Chondrocyte (in vitro differentiated cells): ENCODE measurements at places on chromosomes 16 and 17. TPM values are rescaled to one million over a fixed set of nuclear protein-coding genes. Genes with fewer than 3 reads are reported as not detected.

ACAP1 gene
- total RNA-seq, result 2.9 to 6.8 TPM (median 3.7 TPM) in 3 replicates

HIGD1B gene
- total RNA-seq, result 0.82 to 0.97 TPM in 2 of 3 replicates, not detected in the other

NPIPB2 gene
- total RNA-seq, result 5.9 to 11.9 TPM (median 6.2 TPM) in 3 replicates

EVPLL gene
- not detected in 3 replicates for total RNA-seq

CD300E gene
- not detected in 3 replicates for total RNA-seq

SLFN12 gene
- 10.5 to 19.2 TPM (median 13.1 TPM) in 3 replicates for total RNA-seq

CSH2 gene
- 6.9 TPM in 1 of 3 replicates, not detected in the others for total RNA-seq

KRT25 gene
- total RNA-seq, result not detected in 3 replicates

SOX8 gene
- total RNA-seq, result 0.10 to 0.15 TPM (median 0.15 TPM) in 3 replicates

STX8 gene
- total RNA-seq, result 50.6 to 64.4 TPM (median 55.7 TPM) in 3 replicates

PRKCB gene
- not detected in 3 replicates for total RNA-seq

SHBG gene
- 0.67 to 1.2 TPM (median 0.92 TPM) in 3 replicates for total RNA-seq

GRCh38 chr16:11158018-11158417 is 98.0 kb downstream of the SOCS1 start:
- DNase-seq, result peak; percentile 17

DNA sequence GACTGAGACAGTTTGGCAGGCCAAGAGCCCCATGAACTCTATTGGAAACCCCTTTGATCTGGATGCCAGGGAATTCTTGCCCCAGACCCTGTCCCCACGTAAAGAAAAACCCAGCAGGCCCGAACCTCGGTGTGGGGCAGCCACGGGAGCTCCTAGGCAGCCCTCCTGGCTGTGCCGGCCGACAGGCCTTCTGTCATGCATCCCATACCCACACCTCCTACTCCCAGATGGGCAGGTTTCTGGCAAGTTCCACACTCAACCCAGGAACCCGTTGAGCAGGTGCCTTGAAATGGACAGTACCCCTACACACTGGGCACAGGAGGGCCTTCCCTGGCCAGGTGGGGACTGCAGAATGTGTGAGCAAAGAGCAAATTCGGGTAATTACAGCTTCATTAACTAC is 23.6 kb upstream of the ATP2C2 start:
- no peak for DNase-seq

DNA sequence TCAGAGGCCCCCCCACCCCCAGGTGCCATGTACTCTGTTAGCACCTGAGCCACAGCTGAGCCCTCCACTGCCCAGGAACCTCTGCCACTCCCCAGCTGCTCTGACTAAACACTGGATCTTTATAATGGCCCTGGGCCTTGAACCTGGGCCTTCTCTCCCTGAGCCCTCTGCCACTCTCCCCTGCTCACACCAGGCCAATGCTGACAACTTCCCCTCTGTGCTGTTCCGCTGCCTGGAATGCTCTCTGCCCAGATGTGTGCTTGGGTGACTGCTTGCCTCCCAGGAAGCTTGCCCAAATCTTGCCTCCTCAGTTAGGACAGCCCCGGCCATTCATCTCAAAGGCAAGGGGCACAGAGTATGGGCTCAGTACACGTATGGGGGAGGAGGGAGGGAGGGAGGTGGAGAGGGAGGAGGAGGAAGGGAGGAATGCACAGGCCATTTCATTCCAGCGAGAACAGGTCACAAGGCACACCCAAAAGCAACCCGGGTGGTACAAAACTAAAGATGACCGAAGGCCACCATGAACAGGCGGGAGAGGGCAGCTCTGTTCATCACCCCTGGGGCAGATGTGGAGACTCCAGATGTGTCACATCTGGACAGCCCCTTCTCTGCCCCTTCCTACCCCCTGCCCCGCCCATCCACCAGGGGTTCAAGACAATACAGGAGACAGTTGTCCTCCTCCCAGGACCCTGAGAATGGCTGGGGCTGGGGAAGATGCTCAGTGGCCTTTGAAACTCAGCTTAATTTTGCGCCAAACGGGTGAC is 15.3 kb upstream of the TNFRSF13B start:
- no peak for DNase-seq

DNA sequence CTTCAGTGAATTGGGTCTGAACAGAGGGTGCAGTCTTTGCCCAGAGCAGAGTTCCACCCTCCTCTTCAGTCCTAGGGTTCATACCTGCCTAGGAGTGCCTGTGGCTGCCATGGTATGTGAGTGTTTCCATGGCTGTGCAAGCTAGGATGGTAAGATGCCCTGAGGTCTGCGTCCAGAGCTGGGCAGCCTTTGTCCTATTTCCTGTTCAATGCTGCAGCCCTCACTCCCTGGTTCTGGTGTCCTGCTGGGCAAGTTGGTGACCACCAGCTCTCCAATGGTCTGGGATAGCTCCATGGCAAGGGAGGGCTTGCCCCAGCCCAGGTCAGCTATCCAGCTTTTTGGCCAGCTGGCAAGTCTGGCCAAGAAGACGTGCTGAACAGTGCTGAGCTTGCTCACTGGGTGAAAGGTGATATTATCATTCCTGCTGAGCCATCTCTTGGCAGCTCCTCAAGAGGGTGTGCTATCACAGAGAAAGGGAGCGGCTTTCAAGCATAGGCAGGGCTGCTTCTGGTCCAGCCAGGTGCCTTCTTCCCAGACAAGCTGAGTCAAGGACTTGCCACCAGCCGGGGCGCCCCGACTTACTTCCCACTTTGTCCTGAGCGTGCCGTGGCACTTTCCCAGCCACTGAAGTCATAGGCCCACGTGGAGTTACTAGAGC is 13.0 kb upstream of the NFATC3 start:
- DNase-seq, result peak; percentile 69

DNA sequence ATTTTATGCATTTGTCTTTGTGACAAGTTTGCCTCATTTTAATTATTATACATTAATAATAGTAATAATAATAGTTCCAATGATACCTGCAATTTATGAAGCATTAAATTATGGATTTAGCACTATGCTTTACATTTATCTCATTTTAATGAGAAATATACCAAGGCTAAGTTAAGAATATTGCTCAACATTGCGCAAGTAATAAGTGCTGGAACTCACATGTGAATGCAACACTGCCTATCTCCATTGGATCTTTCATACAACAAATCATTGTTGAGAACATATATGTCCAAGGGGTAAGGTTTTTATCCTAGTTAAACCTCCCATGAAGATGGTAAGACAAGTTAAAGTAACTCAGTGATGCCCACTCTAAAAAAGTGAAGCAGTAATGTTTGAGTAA is 703.7 kb upstream of the SOX9 start:
- DNase-seq, result no peak

DNA sequence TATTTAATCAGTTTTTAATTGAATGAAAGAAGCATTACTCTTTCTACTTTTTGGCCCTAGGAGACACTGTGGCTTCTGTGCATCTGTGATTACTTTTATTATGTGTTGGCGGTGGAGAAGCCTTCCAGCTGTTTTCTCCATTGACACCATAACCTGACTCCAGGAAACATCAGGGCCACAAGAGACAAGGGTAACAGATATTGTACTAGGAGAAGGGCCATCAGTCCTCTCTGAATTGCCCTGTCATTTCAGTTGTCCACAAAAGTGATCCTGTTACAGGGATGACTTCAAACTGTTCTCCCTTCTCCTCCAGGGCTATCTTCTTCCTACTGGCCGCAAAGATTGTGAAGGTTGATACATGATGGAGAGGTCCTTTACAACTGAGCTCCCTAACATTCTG is 14.6 kb downstream of the KRT39 start:
- no peak for DNase-seq

DNA sequence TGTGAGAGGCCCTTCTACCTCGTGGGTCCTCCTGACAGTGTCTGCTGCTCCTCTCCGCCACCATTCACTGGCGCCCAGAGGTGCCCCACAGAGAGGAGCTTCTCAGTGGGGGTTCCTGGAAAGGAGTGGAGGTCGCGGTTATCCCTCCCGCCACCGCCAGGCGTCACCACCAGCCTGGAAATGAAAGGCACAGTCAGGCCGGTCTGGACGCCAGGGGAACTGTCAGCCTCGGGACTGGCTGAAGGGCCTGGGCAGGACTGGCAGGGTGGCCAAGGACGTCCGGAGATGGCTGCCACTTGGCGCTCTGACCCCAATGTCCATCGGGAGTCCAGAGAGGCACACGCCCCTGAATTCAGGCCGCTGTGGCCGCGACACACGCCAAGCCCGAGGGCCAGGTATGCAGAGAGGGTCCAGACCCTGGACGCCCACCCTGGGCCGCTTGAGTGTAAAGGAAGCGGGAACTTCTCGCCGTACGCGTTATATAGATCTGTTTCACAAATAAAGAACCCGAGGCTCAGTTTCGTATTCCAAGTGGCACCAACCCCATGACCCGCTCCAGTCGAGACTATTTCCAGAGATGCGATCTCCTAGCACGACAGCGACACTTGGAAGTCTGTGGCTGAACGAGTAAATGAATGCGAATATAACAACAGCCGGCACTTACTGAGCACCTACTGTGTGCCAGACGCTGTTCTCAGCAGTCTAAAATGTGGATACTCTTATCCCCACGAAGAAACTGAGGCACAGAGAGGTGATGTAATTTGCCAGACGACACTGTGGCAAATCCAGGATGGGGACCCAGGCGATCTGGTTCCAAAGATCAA is 7.6 kb upstream of the NXPH3 start:
- peak; percentile 10 for DNase-seq

DNA sequence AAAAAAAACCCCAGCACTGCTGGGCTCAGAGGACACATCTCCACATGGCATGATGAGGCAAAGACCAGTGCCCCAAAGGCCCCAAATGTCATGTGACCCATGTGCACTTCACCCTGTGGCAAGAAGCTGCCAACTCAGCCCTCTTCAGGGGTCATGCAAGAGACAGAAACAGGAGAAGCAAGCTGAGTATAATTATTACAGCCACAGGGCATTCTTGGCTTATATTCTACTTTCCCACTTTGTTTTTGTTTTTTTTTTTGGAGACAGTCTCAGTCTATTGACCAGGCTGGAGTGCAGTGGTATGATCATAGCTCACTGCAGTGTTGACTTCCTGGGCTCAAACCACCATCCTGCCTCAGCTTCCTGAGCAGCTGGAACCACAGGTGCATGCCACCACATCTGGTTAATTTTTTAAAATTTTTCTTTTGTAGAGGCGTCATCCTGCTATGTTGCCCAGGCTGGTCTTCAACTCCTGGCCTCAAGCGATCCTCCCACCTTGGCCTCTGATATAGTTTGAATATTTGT is 32.7 kb upstream of the LITAF start:
- no peak for DNase-seq

DNA sequence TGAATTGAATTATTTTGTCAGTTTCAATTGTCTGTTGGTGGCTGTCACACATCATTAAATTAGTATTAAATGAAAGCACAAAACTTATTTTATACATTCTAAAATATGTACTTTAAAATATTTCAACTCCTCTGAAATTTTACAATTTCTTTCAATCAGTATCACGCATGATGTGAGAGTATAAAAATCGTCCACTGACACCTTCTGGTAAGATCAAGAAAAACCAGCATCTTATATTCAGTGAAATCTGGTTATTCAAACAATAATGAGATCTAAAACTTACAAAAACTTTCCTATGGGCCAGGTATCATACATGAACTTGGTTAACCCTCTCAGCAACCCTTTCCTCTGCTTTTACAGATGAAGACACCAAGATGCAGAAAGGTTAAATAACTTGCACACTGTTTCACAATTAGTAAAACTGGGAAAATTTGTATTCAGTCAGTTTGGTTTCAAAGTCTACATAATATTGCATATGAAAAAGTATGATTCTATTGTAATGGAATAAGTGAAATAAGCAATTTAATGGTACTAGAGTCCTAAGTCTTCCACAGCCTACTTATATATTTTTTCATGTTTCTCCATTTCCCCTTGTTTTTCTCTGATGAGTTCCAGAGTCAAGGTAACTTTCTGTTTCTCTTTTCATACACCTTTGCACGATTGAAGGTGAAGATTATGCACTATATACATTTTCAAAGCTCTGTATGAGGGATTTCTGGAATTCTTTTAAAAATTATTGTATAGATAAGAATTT is 58.7 kb downstream of the EFCAB5 start:
- DNase-seq, result no peak

DNA sequence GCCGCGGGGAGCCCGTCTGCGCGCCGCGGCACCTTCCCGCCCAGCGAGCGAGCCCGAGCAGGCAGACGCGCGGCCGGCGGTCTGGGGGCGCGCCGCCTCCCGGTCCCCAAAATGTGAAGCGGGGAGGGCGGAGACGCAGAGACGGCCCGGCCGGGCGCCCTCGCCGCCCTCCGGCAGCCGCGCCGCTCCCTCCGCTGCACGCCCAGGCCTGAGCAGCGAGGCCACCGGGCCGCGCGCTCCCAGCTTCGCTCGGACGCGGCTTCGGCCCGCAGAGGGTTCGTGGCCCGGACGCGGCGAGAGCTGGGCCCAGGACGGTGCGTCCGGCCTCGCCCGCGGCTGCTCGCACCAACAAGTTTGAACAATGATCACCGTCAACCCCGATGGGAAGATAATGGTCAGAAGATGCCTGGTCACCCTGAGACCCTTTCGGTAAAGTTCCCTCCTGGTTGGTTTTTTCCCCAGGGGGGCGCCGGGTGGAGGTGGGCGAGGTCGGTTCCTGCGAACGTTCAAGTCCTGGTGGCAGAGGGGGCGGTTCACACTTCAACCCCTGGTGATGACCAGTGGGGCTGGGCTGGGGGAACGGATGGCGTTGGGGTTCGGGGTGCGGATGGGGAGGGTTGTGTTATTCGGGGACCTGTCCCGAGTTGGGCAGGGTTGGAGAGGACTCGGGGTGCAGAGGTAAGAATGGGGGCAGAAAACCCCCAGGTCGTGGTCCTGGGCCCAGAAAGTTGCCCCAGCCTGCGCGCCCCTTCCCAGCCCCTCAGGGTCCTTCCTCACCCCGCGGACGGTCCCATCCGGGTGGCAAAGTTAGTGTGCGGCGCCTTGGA is 678 bp downstream of the MGAT5B start:
- DNase-seq, result no peak

- DNase-seq, result peak; percentile 96
Measured at GRCh38 chr16:28553776-28554633, at the start of gene SGF29. Gene SGF29, plus strand, starts transcription at chr16:28553920. Its CDS starts 27,150 bp downstream, at chr16:28581070.

- DNase-seq, result no peak
Measured at GRCh38 chr17:40480501-40481003, 20.9 kb downstream of the TNS4 start.

DNA sequence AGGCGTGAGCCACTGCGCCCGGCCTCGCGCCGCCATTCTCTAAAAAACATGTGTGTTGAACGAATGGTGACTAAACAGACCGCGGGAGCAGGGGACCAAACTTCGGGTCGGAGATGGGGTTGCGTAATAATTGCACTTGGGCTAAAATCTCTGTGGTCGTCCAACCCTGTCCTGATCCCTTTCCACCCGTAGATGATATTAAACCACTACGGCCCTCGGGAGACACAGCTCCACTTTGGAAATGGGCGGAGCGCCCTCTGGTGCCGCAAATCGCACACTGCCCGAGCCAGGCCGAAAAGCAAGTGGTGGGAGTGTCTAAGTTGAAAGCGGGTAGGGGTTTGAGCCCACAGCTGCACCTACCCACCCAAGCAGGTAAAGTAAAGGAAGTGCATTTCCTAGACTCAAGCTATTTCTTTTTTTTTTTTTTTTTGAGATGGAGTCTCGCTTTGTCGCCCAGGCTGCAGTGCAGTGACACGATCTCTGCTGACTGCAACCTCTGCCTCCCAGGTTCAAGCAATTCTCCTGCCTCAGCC is 17.0 kb downstream of the CAVIN1 start:
- DNase-seq, result no peak

GRCh38 chr16:28321700-28322411 is 29.5 kb downstream of the SBK1 start:
- DNase-seq, result no peak

- no peak for DNase-seq
Measured at GRCh38 chr17:49580055-49580721, 4.5 kb downstream of the NXPH3 start.

- no peak for DNase-seq
Measured at GRCh38 chr17:14143688-14144087, 74.4 kb downstream of the COX10 start.
